ENCODE measurements at places on chromosomes 2 and 18.

DNA sequence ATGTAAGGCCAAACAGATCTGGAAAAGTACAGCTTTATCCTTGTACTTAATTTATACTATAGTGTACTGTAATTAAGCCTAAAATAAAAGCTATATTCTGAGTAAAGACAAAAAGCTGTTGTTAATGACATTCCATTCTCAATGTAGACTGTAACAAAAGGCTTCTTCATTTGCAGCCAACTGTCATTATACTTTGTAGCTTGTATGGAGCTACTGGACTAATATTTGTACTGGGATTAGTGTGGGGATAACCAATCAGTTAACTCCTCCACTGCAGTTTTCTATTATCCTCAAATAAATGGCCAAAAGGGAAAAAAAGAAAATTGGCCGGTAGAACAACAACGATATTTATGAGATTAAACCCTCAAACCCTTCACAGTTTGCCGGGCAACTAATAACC is 66.5 kb downstream of the STK39 start:
- no peak for DNase-seq

DNA sequence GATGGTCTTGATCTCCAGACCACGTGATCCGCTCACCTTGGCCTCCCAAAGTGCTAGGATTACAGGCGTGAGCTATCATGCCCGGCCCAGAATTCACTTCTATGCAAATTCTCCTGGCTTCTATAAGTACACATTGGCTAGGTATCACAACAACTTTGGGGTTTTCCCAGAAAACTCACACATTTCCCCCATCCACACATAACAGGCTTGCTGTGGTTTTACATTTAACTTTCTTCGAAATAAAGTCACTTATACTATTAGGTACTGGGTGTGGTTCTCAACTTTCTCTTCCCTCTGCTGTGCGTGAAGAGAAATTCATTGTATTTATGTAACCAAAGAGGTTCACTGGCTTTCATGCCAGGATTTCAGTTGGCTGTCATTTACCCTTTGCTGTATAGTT is 439.4 kb upstream of the CWC22 start:
- no peak for DNase-seq

DNA sequence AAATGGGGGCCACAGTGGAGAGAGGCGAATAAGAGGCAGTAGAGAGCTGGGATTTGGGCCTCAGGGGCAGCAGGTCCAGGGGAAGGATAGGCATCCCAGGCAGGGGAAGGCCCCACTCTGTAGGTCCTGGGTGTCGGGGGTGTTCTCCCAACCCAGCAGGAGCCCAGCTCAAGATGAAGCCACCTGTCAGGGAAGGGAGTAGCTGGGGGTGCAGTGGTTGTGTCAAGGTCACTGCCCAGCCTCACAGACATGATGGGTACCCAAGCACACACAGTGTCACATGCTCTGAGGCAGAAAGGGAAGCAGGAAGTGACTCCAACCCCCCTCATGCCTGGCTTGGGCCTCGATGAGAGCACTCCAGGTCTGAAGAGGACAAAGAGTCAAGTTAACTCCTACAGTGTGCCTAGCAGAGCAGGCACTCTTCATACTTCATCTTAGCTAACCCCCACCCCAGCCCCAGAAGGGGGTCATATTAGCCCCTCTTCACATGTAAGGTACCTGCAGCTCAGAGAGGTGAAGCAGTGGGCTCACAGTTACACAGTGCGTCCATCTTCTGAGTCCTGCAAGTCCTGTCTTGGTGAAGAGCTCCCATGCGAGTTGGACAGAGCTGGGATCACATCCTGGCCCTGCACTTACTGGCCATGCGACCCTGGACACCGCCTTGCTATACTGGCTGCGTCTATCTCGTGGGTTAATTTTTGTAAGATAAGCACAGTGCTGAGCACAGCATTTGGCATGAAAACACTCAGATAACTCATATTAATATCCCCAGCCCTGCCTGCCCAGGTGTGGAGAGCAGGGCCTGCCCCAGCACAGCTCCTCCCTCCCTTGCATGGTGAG is 72.6 kb upstream of the DAPL1 start:
- DNase-seq = no peak

DNA sequence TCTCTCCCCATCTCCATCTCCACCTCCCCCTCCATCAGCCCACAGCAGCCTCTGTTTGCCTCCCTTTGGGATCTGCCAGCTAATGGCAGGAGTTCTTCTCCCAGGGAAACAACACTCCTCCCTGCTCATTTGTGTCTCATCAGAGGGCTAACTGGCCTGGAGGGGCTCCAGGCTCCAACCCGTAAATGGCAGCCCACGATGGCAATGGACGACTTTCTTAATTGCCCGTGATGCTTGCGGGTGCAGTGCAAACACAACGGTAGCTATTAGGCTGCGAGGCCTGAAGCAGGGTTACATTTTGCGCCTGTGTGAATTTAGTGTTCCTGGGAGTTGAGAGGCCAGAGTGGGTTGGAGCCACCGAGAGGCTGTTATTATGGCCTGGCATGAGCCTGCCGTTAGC is 285.1 kb downstream of the TNS1 start:
- DNase-seq = no peak

GRCh38 chr18:24613896-24614640 is 153.6 kb downstream of the HRH4 start:
- peak; percentile 72 for DNase-seq

GRCh38 chr18:58947136-58947732 is 82.6 kb downstream of the ZNF532 start:
- DNase-seq = no peak

DNA sequence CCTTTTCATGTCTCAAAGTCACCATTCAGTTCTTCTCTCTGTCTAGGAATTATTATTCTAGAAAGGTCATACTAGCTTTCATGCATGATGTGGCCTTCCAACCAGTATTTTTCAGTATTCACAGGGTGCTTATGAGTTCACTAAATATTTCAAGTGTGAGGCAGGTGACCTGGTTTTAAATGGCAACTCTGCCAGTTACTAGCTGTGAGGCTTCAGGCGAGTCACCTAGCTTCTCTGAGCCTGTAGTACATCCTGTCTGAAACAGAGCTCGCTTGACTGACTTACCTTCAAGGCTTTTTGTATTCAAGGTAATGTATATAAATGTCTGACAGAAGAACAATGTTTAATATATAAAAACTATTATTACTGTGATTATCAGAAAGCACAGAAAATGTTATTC is 19.4 kb upstream of the ACVR1 start:
- no peak for DNase-seq

- DNase-seq = no peak
Measured at GRCh38 chr2:20677301-20678085, 10.5 kb downstream of the GDF7 start.

- no peak for DNase-seq
Measured at GRCh38 chr2:37337620-37338280, 6.7 kb upstream of the QPCT start.

GRCh38 chr18:25795213-25795612 is 295.2 kb downstream of the SS18 start:
- DNase-seq = no peak

DNA sequence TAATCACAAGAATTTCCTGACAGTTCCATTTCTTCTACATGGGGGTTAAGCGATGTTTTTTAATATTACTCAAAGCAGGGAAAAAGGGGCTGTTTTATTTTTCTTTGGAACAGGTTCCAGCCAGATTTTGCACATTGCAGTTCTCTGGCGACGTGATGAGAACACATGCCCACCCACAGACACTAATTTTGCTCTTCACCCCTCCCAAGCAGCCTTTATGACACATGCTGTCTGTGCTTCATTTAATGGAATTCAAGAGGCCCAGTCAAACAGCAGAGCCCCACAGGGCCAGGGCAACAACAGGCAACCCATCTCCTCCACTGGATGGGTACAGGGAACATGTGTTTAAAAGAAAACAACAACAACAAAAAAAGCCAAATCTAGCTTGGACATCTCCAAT is 70.8 kb downstream of the SPRED2 start:
- no peak for DNase-seq

- DNase-seq = peak; percentile 37
Measured at GRCh38 chr2:179031731-179032408, 18.1 kb downstream of the CCDC141 start.

All from hematopoietic multipotent progenitor cell treated with erythropoietin and hydrocortisone succinate and interleukin-3 and kit ligand, for 4 days (in vitro differentiated cells).